ENCODE measurements at places on chromosomes 12 and 14. TPM values are rescaled to one million over a fixed set of nuclear protein-coding genes. Genes with fewer than 3 reads are reported as not detected.

Gene ANKRD33
- not detected for total RNA-seq

Gene FAIM2
- total RNA-seq: 1.5 TPM

Gene PCED1B
- total RNA-seq: 1.6 TPM

Gene SMOC1
- 2.0 TPM for total RNA-seq

Gene IFNG-AS1
- not detected for total RNA-seq

Gene WDHD1
- 8.0 TPM for total RNA-seq

Gene SP1
- total RNA-seq: 83.3 TPM

Gene FOXN3
- total RNA-seq: 120 TPM

Gene ZC2HC1C
- total RNA-seq: 1.0 TPM

Data from osteocyte (in vitro differentiated cells).